Activated CD8-positive, alpha-beta memory T cell treated with anti-CD3 and anti-CD28 coated beads for 24 hours (primary cell): ENCODE measurements at places on chromosomes 1 and 21.

DNA sequence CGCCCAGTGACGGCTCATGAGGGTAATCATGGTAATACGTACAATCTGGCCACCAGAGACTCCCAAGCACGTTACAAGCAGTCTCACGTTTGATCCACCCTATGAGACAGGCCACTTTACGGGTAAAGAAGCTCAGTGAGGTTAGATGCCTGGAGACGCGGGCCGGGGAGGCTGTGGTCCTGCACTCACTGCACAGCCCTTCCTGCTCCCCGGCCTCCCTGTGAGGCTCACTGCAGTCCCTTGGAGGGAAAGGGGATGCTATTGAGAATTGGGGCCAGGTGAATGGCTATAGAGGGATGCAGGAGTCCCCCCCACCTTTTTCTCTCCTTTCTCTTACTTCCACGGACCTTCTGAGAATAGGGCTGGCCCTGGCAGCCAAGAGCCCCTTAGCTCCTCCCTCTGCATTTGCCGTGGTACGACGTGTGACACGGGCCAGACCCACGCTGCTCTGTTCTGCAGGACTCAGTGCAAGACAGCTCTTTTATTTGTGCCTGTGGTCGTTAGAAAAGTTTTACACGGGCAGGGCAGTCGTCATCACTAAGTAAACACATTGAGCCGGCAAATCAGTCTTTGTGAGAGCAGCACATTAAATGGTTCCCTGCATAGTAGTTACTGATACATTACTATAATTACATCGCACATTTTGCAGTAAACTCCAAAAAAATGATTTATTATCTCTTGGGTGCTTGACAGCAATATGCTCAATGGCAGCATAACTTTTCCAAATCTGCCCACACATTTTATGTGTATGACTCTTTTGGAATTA, 18.8 kb downstream of the KIF26B start:
- no peak for DNase-seq

DNA sequence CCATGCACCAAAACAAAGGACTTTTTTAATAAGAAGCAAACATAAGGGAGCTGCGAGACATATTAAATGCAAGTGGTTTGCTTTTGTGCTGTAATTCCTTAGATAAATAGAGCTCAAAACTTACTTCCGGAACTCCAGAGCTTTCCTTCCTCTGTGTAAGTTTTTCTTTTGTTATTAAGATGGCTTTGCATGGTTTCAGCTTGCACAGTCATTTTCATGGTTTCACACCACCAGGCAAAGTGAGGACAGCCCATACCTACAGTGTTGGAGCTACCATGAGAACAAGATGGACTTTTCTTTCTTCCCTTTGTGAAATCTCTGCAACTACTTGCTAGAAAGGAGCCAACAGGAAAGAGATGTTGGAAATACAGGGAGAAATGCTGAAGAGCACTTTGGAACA, 368.0 kb downstream of the SETD4 start:
- no peak for DNase-seq

GRCh38 chr1:94270801-94271203, 33.4 kb upstream of the ARHGAP29 start:
- no peak for DNase-seq

GRCh38 chr1:8082945-8083344, 56.8 kb upstream of the ERRFI1 start:
- no peak for DNase-seq

DNA sequence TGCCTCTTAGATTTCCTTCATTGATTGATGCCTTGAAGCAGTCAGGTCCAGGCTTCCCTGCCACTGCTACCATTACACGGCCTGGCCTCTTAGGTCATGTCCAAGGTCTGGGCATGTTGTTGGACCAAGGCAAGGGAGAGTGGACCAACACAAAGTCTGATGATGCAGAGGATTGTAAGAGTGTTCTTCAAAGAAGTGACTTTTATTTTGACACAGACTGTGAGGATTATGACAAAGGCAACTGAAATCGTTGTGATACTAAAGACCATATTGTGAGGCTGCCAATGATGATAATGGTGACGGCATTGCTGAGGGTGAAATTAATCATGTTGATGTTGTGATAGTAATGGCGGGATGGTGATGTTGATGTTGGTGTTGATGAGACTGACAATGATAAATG, 149.5 kb downstream of the GRIK3 start:
- DNase-seq = no peak

DNA sequence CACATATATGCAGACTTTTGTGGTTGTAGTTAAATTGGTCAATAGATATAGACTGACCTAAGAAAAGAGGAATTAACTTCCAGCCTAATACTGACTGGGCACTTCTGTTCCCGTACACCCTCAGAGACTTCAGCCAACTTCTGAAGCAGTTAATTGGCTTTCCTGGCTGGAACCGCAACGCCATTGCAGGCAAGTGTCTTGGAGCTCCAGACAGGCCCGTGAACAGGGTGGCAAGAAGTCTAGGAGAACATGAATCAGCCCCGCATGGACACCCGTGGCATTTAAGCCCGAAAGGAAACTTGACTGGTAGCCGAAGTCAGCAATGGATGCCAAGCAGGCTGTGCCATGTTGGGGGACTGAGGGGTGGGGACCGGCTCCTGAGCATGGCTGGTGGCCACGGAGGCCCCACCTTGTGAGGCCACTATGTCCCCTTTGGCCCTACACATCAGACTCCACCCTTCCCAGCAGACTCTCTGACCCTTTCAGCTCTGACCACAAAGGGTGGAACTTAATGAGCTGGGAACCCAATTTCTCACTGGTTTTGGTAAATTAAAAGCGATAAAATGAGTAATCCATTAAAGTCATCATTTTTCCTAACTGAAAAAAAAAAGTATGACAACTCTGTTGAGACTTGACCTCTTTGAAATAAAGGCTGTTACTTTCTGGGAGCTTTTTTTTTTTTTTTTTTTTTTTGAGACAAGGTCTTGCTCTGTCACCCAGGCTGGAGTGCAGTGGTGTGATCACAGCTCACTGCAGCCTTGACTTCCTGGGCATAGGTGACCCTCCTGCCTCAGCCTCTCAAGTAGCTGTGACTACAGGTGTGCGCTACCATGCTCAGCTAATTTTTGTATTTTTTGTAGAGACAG, 54.1 kb downstream of the RUNX1 start:
- DNase-seq = no peak

DNA sequence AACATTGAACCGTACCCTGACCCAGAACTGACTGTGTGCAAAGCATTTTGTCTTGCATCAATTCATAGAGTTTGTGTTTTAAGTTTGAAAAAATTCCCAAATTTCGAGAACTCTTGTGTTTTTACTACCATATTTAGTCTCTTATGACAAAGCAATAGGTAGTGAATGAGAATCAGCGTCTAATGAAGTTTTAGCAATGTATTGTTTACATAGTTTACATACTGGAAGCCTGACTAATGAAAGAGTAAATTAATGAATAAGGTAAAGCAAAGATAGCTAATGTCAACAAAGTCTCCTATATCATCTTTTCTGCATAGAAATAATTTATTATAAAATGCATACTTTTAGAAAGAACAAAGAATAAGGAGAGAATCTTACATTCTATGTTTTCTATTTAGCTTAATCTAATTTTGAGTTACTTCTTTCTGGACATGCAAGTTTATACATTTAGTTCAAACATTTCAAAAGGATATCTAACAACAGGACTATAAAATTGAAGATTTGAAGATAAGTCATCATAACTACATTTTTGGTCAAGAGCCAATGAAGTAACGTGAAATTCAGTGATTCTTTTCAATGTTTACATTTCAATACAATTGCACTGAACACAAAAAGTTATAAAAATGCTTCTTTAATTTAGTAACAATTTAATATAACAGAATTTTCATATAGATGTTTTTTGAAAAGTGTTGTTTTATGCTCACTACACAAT, 1943.7 kb downstream of the NCAM2 start:
- no peak for DNase-seq

GRCh38 chr21:32102426-32102825, 176.4 kb downstream of the MIS18A start:
- no peak for DNase-seq

DNA sequence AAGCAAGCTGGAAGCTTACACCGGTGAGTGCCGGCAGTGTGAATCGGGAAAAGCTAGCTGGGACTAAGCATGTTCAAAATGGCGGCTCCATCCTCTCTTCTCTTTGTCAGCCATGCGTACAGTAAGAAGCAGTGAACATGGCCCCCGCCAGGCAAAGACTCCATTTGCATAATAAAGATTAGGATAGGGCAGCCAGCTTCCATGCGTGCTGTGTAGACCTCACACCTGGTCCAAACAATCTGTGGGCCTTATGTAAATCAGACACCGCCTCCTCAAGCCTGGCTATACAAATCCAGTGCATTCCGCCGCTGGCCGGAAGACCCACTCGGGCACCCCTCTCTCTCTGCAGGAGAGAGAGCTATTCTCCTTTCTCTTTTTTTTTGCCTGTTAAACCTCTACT, 150.3 kb downstream of the TIAM1 start:
- no peak for DNase-seq

DNA sequence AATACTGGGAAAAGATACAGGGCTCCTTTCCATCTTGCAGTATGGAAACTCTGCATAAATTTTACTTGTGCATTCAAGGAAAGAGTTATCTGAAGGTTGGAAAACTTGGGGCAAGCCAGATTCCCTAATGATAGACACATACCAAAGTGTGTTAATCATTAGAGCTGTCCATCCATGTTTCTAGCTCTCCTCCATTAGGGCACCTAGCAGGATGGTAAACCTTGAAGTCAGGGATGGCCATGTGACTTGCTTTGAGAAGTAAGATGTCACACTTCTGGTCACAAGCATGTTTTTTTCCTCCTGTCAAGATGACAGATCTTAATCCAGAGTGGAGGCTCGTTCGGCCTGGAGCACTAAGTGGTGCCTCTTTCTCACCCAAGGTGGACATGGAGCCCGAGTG, 241.9 kb upstream of the RUNX1 start:
- DNase-seq = no peak

DNA sequence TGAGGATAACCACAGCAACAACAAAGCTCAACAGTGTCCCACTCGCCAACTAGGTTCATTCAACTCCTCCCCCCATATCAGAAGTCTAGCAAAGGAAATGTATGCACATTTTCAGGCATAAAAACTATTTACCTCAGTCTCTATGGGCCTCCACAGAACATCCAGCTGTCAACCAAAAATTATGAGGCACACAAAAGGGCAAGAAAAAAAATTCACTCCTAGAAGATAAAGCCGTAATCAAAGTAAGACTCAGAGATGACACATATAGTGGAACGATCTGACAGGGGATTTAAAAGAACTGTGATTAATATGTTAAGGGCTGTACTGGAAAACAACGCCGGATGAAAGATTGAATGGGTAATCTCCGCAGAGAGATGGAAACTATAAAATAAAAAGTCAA, 158.7 kb downstream of the NTPCR start:
- no peak for DNase-seq

GRCh38 chr1:151935894-151936602, 26.7 kb upstream of the THEM4 start:
- DNase-seq = no peak

DNA sequence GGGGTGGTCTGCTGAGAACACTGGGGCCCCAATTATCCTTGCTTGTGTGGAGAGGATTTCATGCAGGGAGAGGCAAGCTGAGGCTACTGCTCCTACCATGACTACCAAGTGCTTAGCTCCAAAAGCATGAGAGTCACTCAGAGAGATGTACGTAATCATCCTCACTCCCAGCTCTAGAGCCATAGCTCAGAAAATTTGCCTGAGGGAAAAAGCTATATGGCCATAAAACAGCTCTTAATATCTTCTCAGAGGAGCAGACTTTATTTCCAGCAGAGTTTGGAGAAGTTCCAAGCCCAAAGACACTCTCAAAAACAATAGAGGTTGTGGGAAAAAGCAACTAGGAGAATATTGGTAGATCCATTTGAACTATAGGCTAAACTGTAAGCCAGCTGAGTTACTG, 106.4 kb upstream of the PBX1 start:
- DNase-seq = no peak

- DNase-seq = no peak
Observed at GRCh38 chr21:35974775-35975174, 85.6 kb downstream of the SETD4 start.

GRCh38 chr1:28144203-28145135, 32.0 kb downstream of the PTAFR start:
- no peak for DNase-seq

- DNase-seq = no peak
Observed at GRCh38 chr1:20681999-20682398, 20.8 kb upstream of the DDOST start.

DNA sequence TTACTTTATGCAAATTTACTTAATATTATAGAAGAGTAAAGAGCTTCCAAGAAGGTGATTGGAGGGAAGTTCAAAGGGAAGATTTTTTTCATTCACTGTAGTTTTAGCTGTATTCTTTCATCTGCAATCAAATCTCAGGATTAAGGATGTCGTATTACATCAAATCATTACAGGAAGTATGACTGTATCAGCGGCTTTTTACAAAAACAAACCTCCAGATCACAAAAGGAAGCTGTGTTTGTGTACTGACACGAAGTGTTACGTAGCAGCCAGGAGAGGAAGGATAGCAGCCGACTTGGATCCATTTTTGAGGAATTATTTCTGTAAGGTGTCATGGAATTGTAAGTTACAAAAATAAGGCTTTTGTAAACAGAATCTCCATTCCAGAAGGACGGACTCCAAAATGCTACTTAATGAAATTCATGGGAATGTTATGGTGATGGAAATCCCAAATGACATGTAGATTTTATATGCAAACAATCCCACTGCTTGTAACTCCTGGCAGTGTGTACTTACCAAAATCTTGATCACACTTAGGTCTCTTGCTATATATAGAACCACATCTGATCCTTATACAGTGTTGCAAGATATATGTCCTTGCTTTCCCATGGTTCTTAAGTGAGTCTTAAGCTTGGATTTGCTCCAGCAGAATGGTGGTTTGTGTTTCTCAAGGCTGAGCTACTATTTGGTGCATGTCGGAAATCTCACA, 49.8 kb downstream of the KCNJ15 start:
- no peak for DNase-seq

- no peak for DNase-seq
Observed at GRCh38 chr1:26909951-26910342, 3.8 kb downstream of the NR0B2 start.

DNA sequence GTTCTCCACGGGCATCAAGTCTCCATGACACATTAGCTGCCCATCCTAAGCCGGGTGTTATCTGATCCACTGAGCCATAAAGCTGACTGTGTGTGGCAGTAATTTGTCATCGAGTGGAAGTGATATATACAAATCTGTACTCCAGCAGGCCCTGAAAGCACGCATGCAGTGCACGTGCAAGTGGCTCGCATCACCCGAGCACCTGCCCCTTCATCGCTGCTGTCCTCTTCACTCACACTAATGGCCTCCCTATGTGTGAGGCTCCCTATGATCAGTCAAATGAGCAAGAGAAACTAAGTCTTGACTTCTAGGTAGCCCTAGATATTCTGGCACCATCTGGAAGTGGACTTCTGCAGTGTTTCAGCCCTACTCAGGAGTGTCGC, 248.6 kb downstream of the MATN1 start:
- peak; percentile 17 for DNase-seq

- no peak for DNase-seq
Observed at GRCh38 chr1:198623752-198624647, 14.8 kb upstream of the PTPRC start.

- no peak for DNase-seq
Observed at GRCh38 chr1:86552376-86552775, 5.5 kb downstream of the CLCA4 start.

GRCh38 chr21:43731476-43731875, 12.5 kb downstream of the PDXK start:
- no peak for DNase-seq

GRCh38 chr1:4366091-4366490, 288.3 kb upstream of the AJAP1 start:
- no peak for DNase-seq
